ENCODE measurements at places on chromosomes 5 and 9. TPM values are rescaled to one million over a fixed set of nuclear protein-coding genes. Genes with fewer than 3 reads are reported as not detected.

DNA sequence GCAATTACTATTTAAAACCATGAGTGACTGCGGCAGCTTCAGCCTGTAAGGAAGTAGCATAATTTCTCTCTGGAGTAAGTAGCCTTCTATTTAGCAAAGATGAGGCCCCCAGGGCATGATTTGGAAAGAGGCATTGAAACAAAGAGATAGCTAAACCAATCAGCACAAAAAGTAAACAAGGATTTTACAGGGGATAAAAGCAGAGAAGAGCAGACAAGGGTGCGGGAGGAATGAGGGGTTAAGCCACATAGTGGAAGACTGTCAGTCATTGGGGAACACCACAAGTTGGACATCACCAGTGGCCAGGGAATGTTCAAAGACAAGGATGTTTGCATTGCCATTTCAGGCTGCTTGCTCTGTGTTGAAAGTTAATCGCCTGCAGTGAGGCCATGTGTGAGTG is 24.0 kb upstream of the C5orf63 start:
- no peak overlapping the region for H3K4me3 ChIP-seq
- DNase-seq, result no peak
- no peaks in the 10 kb centered on the region for H3K36me3 ChIP-seq
- H3K4me1 ChIP-seq, result no peaks in the 10 kb centered on the region

DNA sequence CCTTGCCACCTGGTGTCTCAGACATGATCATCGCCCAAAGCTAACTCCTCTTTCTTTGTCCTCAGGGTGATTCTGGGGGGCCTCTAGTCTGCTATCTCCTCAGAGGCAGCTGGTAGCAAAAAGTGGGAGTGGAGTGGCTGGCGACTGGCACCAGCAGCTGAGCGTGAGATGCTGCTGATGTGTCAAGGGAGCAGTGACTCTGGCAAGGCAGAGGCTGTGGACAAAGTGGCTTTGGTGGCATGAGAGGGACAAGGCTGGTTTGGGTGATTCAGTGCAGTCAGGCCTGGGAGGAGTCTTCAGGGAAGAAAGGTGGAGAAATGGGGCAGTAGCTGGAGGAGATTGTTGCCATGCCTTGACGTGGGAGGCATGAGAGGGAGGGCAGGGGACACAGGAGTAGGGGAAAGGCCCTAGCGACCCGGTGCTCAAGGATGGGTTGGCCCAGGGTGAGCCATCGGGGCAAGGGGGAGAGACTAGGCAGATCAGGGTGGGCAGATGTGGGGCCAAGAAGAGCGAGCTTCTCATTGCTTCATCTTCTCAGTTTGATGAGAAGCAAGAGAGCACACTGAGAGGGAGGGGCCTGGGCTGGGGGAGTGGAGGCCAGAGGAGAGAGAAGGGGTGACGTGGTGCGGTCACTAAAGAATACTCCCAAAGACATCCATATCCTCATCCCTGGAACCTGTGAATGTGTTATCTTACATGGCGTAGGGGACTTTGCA is 64.2 kb upstream of the SPTLC1 start:
- no peaks in the 10 kb centered on the region for H3K27me3 ChIP-seq
- DNase-seq, result peak; percentile 87
- H3K36me3 ChIP-seq, result no peaks in the 10 kb centered on the region
- no peak overlapping the region for H3K27ac ChIP-seq

DNA sequence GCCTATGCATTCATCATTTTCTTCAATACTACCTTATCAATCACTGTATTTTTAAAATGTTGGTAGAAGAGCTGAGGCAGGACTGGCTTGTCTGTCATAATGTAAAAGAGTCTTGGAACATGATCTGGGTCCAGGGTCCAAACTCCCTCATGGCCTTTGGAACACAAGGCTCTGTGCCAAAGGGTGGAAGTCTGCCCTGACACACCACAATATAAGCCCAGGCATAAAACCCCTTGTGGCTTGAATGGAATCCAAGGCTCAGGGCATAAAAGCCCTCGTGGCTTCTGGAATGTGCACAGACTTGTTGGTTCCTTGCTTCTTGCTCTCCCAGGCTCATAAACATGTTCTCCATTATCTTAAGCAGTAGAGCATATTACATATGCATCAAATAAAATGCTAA is 48.0 kb downstream of the GABRB2 start:
- H3K36me3 ChIP-seq, result no peaks in the 10 kb centered on the region
- no peak overlapping the region for H3K4me3 ChIP-seq
- DNase-seq, result no peak
- H3K27ac ChIP-seq, result no peak overlapping the region
- H3K4me1 ChIP-seq, result no peaks in the 10 kb centered on the region

CDH12 gene
- total RNA-seq, result not detected

ITK gene
- 6.3 TPM for total RNA-seq

MOCS2 gene
- 68.1 TPM for total RNA-seq

CCL28 gene
- total RNA-seq, result 2.2 TPM

Measured in esophagus muscularis mucosa (tissue), 4 donors.